ENCODE measurements at places on chromosomes 16 and 17.

- peak; percentile 91 for DNase-seq
These were observed 26.4 kb upstream of the CLEC18A start for GRCh38 chr16:69924777-69925191.

DNA sequence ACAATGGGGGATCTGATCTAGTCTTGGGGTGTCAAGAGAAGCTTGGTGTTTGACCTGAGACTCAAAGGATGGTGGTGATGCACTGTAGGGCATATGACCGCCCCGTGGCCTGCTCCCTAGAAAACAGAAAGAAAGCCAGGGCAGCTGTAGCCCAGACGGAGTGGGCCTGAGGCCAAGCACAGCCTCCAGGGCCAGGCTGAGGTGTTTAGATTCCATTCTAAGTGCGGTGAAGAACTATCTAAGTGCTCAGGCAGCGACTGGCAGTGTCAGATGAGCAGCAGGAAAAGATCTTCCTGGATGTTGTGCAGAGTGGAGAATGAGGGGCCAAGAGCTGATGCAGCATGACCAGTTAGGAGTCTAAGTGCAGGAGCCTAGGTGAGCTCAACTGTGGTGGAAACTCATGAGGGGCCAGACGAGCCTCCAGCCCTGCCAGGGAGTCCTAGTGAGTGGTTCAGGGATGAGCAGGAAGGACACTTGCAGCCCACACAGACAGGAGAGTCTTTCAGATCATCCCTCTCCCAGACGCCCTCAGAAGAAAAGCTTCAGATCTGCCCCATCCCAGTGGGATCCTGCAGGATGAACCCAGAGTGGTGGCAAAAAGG lies 314.2 kb upstream of the CCL2 start:
- DNase-seq = no peak

GRCh38 chr16:58506241-58507194 lies 6.6 kb downstream of the NDRG4 start:
- no peak for DNase-seq

- DNase-seq = no peak
These were observed 34.8 kb upstream of the ACSF3 start for GRCh38 chr16:89058812-89059211.

- DNase-seq = no peak
These were observed 723.6 kb downstream of the WWOX start for GRCh38 chr16:78823027-78823426.

GRCh38 chr17:63988741-63989621 lies 9.2 kb upstream of the PRR29 start:
- peak; percentile 35 for DNase-seq

DNA sequence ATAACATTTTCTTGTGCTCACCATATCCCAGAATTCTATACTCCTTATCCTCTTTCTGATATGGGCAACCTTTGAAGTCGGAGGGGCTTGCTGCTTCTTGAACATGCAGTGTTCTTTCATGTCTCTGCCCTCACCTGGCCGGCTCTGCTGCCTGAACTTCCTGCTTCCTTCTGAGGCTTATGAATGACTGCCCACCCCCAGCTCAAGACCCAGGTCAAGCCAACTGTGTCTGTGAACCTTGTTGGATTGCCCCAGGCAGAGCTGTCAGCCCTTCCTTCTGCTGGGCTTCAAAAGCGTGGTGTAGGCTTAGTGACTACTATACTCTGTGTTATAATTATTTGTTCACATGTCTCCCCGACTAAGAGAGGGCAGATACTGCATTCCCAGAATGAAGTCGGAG lies 506.5 kb downstream of the HS3ST4 start:
- DNase-seq = no peak

DNA sequence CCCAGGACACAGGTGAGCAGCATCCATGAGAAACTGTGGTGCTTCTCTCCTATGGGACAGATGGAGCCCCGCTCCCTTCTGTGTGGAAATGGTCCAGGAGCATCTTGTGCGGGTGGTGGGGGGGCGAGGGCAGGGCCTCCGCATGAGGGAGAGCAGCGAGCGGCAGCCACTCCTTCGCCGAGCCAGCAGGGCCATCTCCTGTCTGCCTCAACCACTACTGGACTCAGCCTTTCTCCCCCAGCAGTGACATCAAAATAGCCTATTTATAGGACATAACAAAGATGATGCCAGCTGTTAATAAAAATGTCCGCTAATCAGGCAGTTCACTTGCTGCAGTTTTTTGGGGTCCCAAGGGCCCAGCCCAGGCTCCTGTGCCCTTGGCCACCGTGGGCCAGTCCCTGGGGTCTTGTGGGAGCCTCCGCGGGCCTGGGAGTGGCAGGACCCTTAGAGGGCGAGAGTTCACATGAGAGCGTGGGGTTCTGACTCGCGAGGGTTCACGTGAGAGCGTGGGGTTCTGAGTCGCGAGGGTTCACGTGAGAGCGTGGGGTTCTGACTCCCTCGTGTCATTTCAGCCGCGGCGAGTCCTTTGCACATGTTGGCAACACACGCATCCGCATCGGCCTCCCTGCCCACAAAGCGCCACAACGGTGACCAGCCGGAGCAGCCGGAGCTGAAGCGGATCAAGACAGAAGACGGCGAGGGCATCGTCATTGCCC lies 47.4 kb downstream of the WDR45B start:
- DNase-seq = no peak

DNA sequence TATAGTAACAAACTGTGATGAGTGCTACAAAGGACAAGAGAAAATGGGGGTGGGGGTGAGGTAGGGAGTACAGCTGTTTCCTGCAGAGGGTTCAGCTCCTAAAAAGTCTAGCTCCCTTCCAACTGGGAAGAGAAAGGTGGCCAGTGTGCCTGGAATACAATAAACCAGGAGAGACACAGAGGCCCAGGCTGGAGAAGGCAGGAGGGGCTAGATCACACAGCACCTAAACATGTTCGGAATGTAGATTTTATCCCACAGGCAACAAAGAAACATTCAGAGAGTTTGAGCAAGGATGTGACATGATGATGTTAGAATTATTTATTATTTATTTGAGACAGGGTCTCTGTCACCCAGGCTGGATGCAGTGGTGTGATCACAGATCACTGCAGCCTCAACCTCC lies 10.2 kb downstream of the TEX2 start:
- DNase-seq = peak; percentile 38

DNA sequence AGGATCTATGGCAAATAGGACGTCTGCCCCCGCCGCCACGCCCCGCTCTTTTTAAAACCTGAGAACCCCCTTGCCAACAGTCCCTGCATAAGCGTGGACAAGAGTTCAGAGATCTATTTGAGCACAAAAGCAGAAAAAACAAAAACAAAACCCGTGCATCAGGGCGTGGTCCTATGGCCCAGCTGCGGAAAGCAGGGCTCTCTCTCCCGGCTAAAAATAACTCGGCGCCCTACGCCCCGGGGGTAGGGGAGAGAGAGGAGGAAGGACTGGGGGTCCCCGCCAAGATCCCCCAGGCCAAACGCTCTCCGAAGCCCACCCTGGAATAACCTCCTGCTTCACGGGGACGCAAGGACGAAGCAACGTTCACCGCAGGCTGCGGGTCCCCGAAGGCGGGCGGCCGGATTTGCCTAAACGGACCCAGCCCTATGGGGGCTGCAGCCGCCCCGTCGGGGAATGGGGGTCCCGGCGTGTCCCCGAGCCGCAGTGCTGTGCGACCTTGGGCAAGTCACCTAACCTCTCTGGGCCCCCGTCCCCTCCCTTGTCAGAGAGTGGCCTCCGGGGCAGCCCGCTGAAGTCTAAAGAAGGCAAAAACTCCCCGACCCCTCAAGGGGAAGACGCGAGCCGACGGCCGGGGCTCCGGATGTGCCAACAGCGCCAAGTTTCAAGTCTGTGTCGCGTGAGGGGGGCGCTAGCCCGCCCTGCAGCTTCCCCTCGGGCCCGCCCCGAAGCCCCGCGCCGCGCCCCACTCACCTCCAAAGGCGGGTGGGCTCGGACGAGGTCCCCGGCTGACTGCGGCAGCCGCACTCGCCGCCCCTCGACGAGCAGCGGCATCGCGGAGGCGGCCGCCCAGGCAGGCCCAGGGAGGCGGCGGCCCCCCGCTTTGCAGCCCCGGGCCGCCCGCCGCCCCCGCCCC lies 477 bp downstream of the NTAN1 start:
- no peak for DNase-seq

GRCh38 chr17:19768046-19768782 lies 20.1 kb upstream of the ALDH3A1 start:
- no peak for DNase-seq

DNA sequence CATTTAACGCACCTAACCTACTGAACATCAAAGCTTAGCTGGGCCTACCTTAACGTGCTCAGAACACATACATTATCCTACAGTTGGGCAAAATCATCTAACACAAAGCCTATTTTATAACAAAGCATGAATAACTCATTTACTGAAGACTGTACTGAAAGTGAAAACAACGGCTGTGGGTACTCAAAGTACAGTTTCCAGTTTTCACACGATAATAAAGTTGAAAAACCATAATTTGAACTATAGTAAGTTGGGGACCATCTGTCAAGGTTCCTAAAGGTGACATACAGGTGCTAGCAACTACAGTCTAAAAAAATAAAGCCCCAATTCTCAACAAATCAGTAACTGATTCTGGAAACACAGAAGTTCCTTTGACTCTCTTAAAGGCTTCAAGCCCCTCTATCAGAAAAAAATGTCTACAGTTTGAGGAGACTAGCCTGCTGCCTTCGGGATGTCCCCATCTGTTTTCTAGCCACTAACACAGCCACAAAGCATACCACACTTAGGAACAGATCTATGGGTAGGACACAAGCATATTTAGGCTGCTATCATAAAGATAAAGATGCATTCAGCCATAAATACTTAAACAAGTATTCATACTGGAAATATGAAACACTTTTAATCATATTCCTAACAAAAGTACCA lies 71.3 kb downstream of the KANSL1 start:
- DNase-seq = no peak

DNA sequence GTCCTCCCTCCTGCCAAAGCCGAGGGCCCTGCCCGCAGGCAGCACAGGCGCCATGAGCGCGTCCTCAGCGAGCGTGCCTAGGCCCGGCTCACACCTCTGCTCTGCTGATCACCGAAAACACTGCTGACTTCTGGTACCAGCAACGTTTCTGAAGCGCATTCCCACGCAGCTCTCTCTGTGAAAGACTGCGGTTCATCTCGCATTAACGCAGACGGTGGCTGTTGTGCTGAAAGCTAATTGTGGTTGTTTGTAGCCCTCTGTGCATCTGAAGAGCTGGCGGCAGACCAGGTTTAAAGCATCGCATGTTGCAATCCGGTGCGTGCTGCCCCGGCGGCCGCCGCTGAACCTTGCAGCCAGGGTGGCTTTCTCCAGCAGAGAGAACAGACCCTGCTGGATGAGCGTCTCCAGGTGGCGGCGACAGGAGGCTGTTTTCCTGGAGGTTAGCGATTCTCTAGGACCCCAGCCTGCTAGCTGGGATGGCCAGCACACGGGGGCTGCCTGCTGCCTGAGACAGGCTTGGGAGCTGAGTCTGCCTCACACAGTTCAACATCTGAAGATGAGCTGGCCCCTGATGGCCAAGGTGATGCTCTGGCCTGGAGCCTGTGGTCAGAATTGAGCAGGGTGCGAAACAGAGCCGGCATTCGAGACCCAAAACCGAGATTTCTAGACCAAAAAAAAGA lies 49.8 kb upstream of the CHMP6 start:
- no peak for DNase-seq

- DNase-seq = no peak
These were observed 13.6 kb downstream of the MRM3 start for GRCh38 chr17:795721-796120.

- DNase-seq = peak; percentile 61
These were observed 27.9 kb upstream of the OR4D1 start for GRCh38 chr17:58120195-58120822.

GRCh38 chr16:85017151-85017550 lies 5.8 kb upstream of the ZDHHC7 start:
- DNase-seq = no peak

- DNase-seq = no peak
These were observed 29.9 kb upstream of the DNAI2 start for GRCh38 chr17:74244128-74244527.

DNA sequence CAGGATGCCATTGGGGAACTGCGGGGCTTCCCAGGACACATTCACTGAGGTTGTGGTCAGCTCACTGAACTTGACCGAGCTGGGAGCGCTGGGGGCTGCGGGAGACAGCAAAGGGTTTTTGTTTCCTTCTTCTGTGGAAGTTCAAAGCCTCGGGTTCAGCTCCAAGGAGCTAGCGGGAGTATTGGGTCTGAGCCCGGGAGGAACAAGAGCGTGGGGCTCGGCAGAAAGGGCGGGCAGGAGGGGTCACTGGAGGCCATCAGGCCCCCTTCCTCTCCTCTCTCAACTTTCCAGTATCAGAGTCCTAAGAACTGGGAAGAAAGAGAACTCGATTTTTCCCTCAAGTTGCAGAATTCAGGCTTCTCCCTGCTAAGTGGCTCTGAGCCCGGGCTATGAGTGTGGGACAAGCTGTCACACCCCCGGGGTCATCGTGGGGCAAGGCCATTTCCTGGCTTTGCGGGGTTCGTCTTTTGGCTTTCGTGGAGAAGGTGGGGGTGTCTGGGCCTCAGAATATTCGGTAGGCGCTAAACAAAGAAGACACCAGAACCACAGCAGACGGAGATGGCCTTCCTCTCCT lies 53.6 kb upstream of the CDC42EP4 start:
- no peak for DNase-seq

- no peak for DNase-seq
These were observed 15.2 kb downstream of the PIEZO1 start for GRCh38 chr16:88769617-88770460.

- no peak for DNase-seq
These were observed 42.2 kb upstream of the CNTNAP4 start for GRCh38 chr16:76235025-76235424.

DNA sequence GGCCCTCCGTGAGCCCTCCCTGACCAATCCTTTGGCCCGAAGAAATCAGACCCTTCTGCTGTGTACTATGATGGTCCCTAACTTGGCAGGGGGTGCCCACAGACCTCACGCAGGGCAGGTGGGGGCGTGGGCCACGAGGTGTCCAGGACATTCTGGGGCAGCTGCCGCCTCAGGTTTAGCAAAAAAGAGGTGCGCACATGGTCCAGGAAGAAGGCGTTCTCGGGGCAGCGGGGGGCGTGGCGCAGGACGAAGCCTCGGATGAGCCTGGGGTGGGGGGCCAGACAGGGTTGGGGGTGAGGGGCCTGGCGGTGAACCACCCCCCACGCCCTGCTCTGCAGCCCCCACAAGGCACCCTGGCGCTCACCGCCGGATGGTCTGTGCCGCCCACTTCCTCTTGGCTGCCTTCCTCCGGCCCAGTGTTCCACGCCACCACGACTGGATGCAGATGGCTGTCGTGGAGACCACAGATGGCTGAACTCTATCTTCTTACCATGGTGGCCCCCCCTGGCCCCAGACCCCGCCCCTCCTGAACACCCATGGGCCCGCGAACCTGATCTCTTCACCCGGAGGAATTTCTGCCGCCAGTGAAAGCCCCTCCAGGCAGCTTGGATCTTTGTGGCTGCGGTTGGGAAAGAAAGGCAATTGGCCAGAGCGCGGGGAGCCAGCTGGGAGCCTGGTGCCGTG lies 14.2 kb upstream of the CRK start:
- DNase-seq = no peak

DNA sequence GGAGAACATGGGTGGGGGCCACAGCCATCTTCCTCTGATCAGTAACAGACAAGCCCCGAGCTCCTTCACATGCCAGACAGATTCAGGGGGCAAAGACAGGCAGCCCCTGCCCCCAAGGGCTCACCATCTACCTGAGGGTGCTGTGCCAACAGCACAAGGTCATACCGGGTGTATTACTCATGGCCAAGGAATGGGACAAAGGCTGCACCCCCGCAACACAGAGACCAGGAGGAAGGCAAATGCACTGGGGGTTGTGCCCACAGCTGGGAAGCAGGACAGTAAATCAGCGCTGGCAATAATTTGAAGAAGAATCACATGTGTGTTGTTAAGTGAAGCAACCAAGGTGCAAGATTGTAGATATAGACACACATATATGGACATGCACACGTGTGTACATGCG lies 137.1 kb downstream of the C16orf95 start:
- peak; percentile 39 for DNase-seq

- DNase-seq = no peak
These were observed 201.7 kb upstream of the NLRP1 start for GRCh38 chr17:5785867-5786509.

Measured in amniotic epithelial cell (primary cell).